ENCODE measurements at places on chromosomes 2 and 18.

DNA sequence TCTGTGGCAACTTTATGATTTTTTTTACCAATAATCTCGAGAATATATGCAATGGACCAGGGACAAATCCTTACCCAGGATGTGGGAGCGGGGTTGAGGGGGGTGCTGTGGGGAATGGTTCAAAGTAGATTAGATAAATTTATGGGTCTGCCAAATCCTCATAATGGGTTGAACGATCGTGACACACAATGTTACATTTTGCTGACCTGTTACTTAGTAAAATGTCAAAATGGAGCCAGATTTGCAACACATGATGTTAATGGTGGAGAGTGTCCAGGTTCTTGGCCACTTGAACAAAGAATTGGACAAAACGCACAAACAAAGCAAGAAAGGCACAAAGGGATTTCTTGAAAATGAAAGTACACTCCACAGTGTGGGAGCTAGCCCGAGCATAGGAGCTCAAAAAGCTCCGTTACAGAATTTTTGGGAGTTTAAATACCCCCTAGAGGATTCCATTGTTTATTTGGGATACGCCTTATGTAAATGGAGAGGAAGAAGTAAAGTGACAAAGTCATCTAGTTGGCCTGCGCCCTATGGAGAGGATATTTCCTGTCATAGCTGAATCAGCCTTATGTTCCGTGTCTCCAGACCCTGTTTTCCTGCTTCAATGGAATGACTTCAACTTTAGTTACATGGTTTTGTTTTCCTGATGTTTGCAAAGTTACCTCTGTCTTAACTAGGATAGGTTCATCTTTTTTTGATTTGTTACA is 776.0 kb downstream of the DCC start:
- no peak for DNase-seq

DNA sequence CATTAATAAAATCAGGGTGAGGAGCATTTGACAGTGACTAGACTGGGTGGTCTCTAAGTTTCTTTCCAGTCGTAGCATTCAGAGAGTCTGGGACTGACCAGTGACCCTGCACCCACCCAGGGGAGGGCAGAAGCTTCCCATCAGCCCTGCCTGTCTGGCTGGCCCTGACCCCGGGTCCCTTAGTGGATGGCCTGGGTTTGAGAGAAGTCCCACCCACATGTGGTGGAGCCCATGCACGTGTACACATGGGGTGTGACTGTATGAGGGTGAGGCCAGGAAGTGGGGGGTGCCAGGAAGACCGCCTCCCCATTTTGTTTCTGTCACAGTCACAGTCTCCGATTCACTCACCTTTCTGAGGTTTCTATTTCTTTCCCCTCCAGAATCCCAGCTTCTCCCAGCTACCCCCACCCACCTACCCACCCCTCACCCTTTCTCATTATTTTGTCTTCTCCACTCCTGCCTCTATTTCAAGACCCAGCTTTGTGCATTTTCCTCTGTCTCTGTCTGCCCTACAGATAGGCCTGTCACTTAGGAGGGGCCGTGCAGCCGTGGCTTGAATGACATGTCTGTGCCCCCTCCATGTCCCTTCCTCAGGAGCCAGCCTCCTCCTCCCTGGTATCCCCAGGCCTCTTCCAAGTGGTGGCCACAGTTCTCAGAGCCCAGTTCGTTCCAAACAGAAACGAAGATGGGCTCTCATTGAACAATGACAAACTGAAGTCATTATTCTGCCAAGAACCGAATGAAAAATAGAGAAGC is 13.6 kb downstream of the CIB4 start:
- DNase-seq, result no peak

- no peak for DNase-seq
Measured at GRCh38 chr2:28406276-28407096, 13.8 kb downstream of the FOSL2 start.

- no peak for DNase-seq
Measured at GRCh38 chr18:3529077-3529476, 79.1 kb downstream of the TGIF1 start.

- DNase-seq, result peak; percentile 84
Measured at GRCh38 chr2:188291617-188292347, at the start of gene GULP1. Gene GULP1 (plus strand): TSS chr2:188291874. CDS start chr2:188477703, 185,829 bp downstream.

GRCh38 chr2:1632510-1632909 is 111.8 kb downstream of the PXDN start:
- DNase-seq, result no peak

GRCh38 chr2:74146929-74147726 is 584 bp downstream of the BOLA3 start:
- peak; percentile 47 for DNase-seq

DNA sequence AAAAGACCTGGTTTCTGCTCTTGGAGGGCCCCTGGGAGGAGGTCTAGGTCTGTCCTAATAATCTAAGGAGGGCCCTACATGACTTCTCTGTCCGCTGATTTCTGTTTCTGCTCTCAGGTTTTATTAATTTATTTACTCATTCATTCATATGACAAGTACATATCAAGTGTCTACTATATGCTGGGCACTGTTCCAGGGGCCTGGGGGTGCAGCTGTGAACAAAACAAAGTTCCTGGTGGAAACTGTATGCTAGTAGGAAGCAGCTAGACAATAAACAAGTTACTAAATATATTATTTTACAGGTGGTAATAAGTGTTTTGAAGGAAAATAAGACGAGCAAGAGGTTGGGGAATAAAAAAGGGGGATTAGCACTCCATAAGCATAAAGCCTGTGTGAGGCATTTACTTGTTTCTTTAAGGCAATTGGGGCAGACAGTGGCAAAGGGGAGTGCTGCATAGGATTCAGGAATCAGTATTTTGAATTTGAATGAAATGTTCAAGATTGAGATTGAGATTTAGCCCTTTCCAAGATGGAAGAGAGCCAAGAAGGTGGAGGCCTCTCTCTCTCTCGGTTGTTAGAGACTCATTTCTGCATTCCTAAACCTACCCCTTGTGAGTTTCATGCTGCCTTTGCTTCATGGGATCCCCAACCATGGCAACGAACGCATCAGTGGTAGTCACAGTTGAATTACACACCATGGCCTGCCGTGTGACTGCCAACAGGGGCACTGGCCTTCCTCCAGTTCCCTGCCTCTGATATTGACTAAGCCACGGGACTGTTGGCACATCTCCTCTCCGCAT is 28.3 kb downstream of the DRC1 start:
- no peak for DNase-seq

- DNase-seq, result no peak
Measured at GRCh38 chr2:232420073-232420454, 13.4 kb downstream of the ALPG start.

DNA sequence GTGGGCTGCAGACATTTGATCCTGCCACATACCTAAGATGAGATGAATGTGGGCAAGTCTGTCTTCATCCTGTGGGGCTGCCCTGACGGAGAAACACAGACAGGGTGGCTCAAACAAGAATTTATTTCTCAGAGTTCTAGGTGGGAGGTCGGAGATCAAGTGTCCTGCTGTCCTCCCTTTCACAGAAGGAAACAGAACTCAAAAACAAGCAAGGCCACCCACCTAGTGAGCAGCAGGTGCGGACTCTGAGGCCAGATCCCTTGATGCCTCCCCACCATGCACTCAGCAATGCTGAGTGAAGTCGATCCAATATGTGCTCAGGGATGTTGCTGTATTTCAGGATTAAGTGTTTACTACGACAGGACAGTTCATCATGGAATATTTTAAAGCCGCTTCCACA is 63.0 kb upstream of the SNTG2 start:
- DNase-seq, result no peak

- no peak for DNase-seq
Measured at GRCh38 chr18:63152791-63153190, 166.8 kb downstream of the BCL2 start.
